ENCODE measurements at places on chromosomes 16 and 17.
A peak's percentile ranks its signal among the peaks of the same experiment; 100 is the strongest.

DNA sequence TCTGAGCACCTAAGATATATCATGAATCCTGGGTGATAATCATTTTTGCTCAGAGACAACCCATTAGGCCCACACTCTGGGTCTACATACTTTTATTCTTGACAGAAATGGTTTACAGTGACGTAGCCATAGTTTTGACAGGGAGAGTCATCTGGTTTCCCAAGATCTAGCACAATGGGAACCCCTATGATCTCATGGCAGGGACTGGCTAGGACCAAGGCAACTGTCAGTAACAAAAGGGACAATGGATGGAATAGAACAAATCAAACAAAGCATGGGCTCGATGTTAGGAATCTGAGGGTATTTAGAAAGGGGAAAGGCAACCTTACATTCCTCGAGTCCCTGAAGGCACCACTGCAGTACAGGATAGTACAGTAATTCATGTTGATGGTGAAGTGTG lies 20.5 kb downstream of the CFAP97D1 start:
- no peak for DNase-seq

DNA sequence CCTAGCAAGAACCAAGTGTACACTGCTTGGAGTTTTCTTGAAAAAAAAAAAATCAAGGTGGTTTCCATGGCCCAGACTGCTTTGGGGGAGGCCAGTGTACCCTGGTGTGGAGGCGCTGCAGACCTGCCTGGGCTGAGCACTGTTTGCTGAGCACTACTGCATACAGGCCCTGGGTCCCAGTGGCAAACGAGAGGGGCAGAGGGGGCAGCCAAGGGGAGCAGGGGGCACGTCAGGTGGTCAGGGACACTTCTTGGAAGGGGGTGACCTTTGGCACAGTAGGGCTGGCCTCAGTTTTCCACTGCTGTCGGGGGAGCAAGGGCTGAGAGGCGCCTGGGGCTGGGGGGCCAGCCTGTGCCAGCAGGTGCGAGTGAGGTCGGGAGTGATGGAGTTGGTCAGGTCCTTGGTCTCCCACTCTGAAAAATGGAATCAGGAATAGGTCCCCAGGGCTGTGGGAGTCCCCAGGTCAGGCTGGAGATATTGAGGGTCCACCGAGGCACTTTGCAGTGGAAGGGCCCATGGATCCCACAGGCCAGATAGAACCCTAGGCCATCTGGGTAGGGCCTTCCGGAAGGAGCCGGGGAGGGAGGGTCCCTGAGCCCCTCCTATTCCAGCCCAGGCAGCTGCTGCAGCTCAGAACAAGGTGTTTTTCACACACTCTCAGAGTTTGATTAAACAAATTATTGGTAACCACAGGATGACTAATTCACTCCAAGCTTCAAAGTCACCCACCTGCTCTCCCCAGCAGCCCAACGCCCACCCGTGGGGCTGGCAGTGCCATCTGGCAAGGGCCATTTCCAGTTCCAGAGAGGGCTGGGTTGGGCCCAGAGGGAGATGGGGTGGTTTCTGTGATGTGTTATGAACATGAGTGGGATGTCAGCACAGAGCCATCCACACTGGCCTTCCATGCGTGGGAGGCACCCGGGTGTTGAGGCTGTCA lies 3.5 kb downstream of the ZFPM1 start:
- DNase-seq, result no peak

DNA sequence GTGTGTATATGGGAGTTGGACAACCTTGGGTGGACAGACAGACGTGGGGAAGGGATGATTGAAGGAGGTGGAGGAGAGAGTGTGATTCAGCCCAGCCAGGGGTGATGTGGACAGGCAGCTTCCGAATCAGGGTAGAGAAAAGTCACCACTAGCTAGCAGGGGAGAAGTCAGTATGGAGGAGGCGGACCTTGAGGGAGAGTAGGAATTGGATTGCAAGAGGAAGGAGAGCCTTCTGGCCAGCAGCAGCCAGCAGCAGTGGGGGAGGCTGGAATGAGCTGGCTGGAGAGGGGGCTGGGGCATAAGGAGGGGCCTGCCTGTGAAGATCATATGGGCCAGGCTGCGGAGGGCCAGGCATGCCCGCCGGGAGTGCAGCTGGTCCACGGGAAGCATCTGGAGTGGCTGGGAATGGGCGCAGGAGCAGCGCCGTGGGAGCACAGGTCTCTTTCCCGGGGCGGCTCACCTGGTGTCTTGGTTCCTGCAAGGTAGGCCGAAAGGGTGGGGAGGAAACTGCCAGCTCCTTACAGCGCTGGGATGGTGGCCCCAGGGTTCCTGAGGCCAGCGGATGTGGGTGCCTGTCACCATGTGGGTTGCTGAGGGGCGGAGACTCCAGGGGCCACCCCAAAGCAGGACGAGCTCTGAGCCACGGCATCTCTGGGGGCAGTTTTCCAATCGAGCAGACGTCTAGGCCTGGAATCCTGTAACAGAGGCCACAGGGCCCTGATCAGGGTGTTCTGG lies 235.3 kb downstream of the SEC14L1 start:
- no peak for DNase-seq

- no peak for DNase-seq
Measured at GRCh38 chr17:27280527-27280926, 13.4 kb upstream of the WSB1 start.

DNA sequence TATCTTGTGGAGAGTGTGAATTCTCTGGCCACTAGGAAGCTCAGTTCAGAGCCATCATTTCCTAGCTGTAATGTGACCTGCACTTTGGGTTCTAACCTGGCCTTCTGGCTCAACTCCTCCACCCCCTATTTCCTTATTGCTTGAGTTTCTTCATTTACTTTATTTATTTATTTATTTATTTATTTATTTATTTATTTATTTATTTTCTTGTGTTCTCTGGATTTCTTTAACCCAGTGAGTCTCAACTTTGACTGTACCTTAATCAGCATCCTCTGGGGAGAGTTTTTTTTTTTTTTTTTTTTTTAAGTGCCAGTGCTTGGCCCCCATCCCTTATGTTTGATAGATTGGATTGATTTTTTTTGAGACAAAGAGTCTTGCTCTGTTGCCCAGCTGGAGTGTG lies 18.1 kb downstream of the EPN2 start:
- no peak for DNase-seq

- no peak for DNase-seq
Measured at GRCh38 chr17:4045487-4045886, 81.2 kb upstream of the ATP2A3 start.

- DNase-seq, result no peak
Measured at GRCh38 chr16:68503334-68503733, 35.8 kb upstream of the ZFP90 start.

GRCh38 chr17:2954898-2955445 lies 108.4 kb downstream of the OR1D5 start:
- DNase-seq, result no peak

DNA sequence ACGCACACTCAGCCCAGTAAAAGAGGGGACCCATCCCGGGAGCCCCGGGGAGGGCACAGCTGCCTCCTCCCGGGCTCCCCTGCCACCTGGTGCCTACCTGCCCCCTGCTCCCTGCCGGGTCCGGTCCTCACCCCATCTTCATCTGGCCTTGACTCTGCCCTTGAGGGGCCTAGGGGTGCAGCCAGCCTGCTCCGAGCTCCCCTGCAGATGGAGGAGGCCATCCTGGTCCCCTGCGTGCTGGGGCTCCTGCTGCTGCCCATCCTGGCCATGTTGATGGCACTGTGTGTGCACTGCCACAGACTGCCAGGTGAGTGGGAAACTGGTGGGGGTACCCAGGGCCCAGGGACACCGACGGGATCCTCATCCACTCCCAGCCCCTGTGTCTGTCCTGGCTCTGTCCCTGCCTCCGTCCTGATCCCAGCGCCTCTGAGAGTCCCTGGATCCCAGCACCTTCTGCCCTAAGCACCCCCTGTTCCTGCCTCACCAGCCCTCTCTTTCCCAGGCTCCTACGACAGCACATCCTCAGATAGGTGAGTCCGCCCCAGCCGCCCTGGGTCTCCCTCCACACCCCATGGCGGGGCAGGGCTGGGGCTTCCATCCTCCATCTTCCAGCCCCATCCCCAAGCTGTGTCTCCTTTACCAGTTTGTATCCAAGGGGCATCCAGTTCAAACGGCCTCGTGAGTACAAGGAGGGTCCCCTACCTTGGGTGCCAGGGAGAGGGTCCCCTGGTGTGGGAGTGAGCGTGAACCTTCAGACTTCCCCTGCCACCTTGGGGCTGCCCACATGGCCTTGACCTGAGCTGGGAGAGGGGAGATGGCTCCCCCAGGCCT lies 574 bp downstream of the LAT start:
- no peak for DNase-seq

- peak; percentile 83 for DNase-seq
Measured at GRCh38 chr17:39402244-39402889, 941 bp upstream of the FBXL20 start.

- DNase-seq, result no peak
Measured at GRCh38 chr16:72794319-72794718, 253.6 kb downstream of the ZFHX3 start.

DNA sequence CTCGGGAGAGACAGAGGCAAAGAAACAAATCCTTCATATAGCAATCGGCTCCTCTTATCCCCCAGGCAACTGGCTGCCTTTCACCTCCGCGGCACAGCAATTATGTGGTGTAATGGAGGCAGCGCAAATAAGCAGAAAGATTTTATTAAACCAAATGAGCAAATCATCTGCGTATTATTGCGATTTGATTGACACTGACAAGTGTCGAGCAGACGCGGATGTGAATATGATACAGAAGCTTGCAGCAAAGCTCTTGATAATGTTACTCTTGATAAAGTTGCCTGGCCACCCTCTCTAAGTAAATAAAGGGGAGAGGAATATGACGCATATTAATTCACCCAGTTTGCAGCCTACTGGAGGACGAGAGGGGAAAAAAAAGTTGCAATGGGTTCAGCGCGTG lies 26.5 kb upstream of the AKTIP start:
- no peak for DNase-seq

- DNase-seq, result no peak
Measured at GRCh38 chr17:29078183-29079045, 35.5 kb downstream of the PIPOX start.

DNA sequence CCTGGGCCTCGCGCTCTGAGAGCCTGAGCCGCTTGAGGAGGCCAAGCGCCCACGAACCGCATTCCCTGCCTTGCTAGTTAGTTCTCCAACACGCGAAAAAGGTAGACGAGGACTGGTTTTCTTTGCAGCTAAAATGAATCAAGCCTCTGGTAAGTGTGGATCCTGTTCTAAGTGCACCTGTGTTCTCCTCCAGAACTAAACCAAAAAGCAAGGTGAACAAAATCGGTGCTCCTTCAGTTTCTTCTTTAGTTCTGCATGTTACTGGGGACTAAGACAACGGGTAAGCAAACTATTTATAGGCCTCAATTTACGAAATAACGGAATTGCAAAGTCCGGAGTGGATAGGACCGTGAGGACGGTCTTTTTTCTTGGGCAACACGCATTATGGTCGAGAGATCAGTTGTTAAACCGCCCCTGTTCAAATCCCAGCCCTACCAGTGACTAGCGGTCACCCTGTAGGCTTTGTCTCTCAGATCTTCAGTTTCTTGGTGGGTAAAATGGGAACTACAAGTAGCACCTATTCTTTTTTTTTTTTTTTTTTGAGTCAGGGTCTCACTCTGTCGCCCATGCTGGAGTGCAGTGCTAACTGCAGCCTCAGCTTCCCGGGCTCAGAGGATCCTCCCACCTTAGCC lies 993 bp upstream of the ANKRD11 start:
- no peak for DNase-seq

DNA sequence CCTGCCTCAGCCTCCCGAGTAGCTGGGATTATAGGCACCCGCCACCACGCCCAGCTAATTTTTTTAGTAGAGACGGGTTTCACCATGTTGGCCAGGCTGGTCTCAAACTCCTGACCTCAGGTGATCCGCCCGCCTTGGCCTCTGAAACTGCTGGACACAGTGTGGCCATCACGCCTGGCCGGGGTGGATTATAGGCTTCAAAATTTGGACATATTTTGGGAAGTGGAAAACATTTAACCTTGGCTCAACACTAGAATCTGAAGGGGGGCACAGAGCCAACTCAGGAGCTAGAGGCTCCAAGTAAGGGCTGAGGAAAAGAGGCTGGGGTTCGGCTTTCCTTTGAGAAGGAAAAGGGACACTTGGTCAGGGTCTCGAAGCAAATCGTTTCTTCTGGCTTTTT lies 2.2 kb upstream of the CDK5R1 start:
- DNase-seq, result no peak

- DNase-seq, result peak; percentile 65
Measured at GRCh38 chr17:35969558-35970380, 11.5 kb downstream of the CCL16 start.

GRCh38 chr17:7323731-7324437 lies 5.3 kb downstream of the NEURL4 start:
- DNase-seq, result no peak

DNA sequence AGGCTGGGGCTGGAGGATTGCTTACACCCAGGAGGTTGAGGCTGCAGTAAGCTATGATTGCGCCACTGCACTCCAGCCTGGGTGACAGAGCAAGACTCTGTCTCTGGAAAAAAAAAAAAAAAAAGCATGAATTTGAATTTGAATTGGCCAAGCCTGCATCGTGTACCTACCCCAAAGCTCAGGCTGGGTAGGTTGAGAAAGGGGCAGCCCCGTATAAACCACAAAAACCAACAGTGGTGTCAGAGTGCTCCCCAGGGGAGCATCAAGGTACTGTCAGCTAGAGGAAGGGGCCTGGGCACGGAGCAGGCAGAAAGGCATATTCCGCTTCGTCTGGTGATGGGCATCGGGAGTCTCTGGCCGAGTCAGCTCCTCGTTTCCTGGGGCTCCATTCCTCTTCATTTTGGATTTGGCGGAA lies 40.9 kb downstream of the RAP1GAP2 start:
- DNase-seq, result no peak

DNA sequence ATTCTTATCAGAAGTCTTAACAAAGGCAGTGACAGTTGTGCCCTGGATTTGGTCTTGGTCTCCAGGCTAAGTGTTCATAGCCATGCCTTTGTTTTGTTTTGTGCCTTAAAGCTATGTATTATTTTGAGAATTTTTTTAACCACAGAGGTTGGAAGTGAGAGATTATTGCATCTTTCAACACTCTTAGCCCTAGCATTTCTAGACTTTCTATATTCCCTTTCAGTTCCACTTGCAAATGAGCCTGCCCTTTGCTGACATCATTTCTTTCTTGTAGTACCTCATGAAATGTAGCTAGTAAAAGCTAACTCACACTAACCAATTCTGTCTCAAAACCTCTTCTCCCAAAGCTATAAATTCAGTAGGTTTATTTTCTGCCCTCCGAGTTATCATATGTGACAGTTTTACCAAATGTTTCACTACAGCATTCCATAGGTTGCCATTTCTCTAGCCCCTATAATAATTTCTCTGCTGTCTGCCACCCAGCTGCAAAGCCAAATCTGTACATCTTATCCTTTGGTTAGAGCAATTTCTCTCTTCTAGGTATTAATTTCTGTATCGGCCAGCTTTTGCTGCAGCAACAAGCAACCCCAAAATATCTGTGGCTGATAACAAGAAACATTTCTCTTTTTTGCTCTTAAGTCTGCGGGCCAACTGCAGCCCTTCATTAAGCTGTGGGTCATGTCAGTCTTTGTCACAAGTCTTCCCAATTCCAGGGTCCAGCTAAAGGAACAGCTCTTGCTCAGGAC lies 14.2 kb upstream of the CCL1 start:
- DNase-seq, result no peak
